ENCODE measurements at places on chromosomes 2 and 18. TPM values are rescaled to one million over a fixed set of nuclear protein-coding genes. Genes with fewer than 3 reads are reported as not detected.

DNA sequence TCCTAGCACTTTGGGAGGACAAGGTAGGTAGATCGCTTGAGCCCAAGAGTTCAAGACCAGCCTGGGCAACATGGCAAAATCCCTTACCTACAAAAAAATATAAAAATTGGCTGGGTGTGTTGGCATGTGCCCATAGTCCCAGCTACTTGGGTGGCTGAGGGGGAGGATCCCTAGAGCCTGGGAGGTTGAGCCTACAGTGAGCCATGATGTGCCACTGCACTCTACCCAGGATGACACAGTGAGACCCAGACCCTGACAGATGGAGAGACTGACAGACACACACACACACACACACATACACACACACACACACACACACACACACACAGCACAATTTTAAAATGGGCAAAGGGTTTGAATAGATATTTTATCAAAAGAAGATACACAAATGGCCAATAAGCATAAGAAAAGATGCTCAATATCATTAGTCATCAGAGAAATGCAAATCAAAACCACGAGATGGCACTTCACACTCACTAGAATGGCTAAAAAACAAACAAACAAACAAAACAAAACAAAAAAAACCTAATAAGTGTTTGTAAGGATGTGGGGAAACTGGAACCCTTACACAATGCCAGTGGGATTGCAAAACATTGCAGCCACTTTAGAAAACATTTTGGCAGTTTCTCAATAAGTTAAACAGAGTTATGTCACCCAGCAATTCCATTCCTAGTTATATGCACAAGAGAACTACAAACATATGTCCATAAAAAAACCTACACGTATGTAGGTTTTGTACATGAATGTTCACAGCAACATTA lies 42.3 kb downstream of the BAZ2B start:
- no peak for DNase-seq

DNA sequence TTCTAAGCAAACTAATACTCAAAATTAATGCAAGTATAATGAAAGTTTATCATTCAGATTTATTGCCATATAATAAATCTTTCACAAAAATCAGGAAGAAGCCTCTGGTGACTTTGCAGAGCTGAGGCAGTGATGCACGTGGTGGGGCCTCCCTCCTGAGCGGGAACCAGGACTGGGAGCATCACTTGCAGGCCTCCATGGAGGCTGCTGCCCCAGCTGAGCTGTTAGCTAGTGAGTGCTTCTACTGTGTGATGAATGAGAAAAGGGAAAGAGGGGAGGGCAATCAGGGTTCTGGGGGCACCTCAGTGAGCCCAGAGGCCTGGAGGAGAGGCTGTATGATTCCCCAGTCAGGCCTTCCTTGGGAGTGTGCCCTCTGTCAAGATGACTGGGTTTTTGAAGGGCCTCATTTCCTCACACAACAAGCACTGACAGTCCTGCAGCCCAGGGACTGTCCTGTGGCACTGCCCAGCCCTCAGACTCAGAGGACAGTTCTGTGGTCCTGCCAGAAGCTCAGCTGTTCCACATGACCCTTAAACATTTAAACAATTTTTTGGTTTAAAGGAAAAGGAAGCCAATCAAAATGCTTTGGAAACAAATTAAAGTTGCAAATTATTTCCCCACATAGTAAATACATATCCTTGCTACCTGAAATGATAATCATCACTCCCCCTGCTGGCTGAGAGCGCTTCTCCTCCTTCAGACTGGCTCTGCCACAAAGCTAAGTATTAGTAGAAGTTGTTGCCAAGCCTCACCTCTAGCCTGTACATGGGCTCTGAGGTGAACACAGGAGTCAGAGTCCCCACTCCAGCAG lies 90.9 kb upstream of the SMAD7 start:
- DNase-seq: peak; percentile 43

DNA sequence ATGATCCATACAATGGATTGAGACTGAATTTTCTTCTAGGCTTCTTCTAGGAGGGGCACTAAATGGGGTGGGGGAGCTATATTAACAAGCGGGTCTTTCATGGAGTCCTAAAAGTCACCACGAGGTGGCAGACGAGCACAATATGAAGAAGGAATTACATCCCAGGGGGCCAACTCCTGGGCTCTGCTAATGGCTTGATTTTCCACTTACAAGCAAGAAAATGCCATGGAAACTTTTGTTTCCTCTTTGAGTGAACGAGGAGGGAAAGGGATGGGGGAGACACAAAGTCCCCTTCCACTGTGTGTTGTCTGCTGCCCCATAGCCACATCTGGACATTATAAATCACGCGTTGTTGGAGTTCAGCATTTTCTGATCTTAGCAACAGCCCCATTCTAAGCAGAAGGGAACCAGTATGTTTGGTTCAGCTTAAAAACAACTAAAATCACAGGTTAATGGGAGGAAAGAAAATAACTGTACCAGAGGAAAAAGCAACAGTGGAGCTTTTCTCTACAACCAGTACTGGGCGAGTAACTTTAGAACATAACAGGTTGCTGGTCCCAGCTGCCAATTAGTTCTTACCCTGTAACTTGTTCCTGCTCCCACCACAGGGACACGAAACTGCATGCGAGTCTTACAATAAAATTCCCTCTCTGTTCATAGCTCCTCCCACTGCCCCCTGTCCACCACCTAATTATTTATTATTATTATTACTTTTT lies 285.0 kb upstream of the PARD3B start:
- DNase-seq: peak; percentile 62

GRCh38 chr18:10453261-10453805 lies 1.1 kb upstream of the APCDD1 start:
- DNase-seq: no peak

DNA sequence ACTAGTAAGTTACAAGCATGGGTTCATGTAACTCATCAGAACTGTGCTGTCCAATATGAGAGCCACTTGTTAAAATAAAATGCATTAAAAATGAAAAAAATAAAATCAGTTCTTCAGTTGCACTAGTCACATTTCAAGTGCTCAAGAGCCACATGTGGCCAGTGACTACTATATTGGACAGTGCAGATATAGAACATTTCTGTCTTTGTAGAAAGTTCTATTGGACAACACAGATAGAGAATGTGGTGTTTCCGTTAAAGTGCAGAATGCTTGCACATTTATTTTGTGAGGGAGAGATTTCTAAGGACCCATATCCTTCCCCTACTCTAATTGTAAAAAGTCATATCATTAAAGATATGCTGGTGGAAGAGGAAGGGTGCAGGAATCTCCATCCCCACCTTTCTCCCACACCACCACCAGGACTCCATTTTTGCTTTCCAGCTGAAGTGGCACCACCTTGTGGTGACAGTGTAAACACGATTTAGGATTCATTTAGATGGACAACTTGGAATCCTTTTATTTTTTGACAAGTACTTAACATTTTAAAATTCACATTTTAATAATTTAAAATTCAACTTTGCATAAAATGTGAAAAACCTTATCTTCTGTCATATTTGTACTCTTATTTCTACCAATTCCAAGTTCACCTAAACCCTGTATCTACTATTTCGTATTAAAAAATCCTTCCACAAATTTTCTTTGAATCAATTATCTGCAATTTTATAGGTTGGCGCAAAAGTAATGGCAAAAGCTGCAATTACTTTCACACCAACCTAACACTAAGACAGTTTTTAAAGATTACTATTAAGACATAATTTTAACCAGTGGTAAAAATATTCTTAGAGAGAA lies 9.4 kb upstream of the CD302 start:
- peak; percentile 47 for DNase-seq

DNA sequence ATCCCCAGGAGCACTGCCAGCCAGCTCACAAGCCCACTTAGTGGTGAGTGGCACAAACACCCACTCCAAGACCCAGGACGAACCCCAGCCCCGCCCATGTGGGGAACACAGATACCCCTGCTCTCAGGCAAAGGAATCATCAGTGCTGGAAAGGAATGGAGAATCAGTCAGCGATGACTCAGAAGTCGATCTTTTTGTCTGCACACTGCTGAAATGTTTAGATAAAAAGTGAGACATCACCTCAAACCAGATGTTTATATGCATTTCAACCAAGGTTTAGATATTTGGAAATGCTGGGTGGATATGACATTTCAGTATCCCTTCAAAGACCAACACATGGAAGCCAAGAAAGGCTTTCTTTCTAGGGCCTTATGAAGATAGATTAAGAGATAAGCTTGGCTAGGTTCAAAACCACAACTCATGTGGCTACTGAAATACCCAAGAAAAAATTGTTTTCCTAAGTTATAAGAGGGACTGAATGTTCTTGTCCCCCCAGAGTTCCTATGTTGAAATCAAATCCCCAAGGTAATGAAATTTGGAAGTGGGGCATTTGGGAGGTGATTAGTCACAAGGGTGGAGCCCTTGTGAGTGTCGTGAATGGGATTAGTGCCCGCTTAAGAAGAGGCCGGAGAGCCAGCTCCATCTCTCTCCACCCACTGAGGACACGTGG lies 43.7 kb downstream of the POU3F3 start:
- DNase-seq: peak; percentile 89

GRCh38 chr2:179036353-179036905 lies 13.5 kb downstream of the CCDC141 start:
- DNase-seq: no peak

GRCh38 chr2:176039375-176039774 lies 37.3 kb upstream of the LNPK start:
- DNase-seq: no peak

GRCh38 chr2:82412021-82412420 lies 2047.1 kb downstream of the SUCLG1 start:
- DNase-seq: no peak

GRCh38 chr2:206614811-206615210 lies 27.5 kb upstream of the FAM237A start:
- DNase-seq: peak; percentile 73

GRCh38 chr2:53867169-53867568 lies 7.4 kb upstream of the GPR75 start:
- no peak for DNase-seq

DNA sequence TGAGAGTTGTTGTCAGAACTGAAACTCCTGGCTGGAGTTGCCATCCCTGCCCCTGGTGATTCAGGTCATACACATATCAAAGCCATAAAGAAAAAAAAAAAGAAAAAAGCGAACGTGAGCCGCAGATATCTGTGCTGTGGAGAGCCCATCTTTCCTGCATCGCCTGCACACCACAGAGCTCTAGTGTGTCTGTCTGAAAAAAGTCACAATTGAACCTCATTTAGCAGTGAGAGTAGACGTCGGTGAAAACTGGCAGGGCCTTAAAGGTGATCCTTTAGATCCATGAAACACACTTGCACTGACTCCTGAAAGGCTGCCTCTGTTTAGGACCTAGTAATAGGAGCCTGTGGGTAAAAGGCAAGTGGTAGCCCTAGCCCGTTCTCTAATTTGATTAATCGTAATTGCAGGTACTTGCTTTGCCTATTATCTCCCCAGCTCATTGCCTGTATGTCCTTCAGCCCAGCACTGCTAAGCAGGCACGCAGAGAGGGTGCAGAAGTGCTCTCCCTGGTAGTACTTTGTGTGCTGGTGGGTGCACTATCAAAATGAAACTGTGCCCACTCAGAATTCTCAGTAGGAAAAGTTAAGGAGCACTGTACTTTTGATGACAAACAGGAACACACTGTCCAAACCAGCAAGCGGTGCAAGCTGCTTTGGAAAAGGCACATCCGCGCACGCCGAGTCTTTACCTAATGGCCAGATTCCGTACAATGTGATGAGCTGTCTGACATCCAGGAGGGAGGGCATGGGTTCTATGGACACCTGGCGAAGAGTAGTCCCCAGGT lies 103.5 kb upstream of the ASB18 start:
- DNase-seq: no peak

DNA sequence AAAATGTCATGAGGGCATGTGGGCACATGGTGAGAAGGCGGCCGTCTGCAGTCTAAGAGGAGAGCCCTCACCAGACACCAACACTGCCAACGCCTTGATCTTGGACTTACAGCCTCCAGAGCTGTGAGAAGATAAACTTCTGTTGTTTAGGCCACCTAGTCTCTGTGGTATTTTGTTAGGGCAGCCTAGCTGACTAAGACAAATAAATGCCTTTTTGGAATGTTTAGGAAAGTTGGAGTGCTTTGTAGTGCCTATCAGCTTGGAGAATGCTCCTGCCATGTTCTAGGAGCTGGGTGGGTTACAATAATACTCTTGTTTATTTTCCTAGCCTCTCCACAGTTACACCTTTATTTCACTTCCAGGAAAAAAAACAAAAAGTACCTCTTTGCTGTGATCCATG lies 92.0 kb downstream of the SPP2 start:
- peak; percentile 31 for DNase-seq

DNA sequence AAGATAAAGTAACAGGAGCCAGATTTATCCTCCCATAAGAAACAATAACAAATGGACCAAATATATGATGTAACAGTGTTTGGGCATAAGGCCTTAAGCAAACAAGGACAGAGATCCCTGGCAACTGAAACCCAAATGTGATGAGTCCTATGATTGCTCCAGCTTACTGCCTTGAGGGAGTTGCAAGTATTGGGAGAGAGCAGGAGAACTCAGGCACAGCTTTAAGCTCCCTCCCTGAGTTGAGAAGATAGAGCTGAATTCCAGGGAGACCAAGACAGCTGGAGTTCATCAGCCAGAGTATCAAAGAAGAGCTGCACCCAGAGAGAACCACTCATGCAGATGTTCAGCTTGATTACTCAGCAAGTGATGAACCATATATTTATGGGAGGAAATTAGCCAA lies 814.5 kb upstream of the RAB6C start:
- DNase-seq: no peak

- DNase-seq: peak; percentile 89
Measured at GRCh38 chr2:171271971-171272436, 111.3 kb upstream of the TLK1 start.

DNA sequence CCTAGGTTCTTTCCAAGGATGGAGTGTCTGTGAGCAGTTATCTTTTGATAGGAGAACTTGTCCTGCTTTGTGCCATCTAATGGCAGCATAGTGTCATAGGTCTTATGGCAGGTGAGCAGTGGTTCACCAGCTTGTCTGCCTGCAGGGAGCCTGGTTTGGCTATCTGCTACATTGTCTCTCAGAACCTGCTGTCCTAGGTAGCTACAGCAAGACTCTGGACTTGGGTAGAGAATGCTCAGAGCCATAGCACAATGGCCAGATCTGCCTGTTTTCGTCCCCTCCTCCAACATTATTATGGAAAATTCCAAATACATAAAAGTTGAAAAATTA lies 28.3 kb downstream of the AGFG1 start:
- no peak for DNase-seq

DNA sequence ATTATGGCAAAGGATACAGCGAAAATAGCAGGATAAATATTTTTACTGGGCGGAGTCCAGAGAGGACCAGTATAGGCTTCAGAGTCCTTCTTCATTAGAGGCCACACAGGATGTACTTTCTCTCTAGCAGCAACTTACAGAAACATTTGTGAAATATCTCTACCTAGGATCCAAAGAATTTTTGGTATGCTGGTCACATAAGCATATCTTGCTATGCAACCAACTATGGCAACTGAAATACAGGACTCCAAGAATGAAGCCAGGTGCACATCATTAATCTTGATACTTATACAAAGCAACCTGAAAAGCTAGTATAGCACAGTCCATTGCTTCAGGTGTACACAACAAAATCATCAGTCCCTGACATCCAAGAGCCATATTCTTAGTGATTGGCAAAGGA lies 59.1 kb upstream of the NABP1 start:
- DNase-seq: no peak

- DNase-seq: no peak
Measured at GRCh38 chr2:147382322-147382948, 462.4 kb upstream of the ACVR2A start.

- no peak for DNase-seq
Measured at GRCh38 chr2:172223601-172224054, 120.9 kb upstream of the DLX2 start.

The AQP12A gene
- not detected for total RNA-seq

The TUBA4B gene
- not detected for total RNA-seq

The MAP2 gene
- 0.34 TPM for total RNA-seq

The DCDC2C gene
- not detected for total RNA-seq

The CYP26B1 gene
- total RNA-seq: 1.9 TPM

The NGEF gene
- 3.3 TPM for total RNA-seq

The RAX gene
- total RNA-seq: not detected

The PDE1A gene
- total RNA-seq: not detected

Data from Daoy (cell line).